Keratinocyte (primary cell): ENCODE measurements at places on chromosomes 7 and 10.

DNA sequence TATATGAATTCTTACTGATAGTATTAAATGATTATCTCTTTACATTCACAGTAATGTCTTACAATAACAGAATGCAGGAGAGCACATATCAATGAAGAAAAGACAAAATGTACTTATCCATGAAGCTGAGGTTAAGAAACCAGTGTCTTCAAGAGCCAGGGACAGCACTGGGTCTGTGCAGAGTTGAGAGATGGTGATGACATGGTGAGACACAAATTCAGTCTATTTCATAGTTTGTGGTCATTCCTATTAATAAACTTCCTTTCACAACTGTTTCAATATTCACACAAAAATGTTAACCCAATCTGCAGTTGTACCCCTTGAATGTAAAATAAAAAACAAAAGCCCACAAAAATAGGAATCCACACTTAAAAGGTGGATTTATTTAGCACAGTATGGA, 5.3 kb upstream of the MAGI2 start:
- DNase-seq = no peak

DNA sequence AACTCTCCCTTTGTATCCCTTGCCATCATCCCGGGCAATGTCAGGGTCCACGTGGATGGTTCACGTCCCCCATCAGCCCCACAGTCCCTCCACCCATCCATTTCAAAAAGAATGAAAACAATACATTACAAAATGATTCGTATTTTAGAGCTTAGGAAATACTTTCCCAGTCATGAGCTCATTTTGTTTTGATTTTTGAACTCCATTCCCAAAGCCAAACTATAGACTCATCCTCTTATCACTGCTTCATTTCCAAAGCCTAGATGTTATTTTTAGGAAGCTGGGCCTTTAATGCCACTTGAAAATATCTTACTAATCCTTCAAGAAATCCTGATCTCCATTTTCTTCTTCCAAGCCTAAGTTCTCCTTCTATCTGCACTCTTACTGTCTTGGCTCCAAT, 72.1 kb downstream of the WNT2 start:
- no peak for DNase-seq

GRCh38 chr7:100489824-100490223, 6.1 kb downstream of the NYAP1 start:
- no peak for DNase-seq

- peak; percentile 28 for DNase-seq
Measured at GRCh38 chr7:88224601-88225275, 4.9 kb upstream of the SRI start.
